ENCODE measurements at places on chromosomes 5 and 9. TPM values are rescaled to one million over a fixed set of nuclear protein-coding genes. Genes with fewer than 3 reads are reported as not detected.

LECT2 gene
- not detected for total RNA-seq

TMC1 gene
- total RNA-seq = 0.22 TPM

TSSK1B gene
- total RNA-seq = not detected

CCDC152 gene
- total RNA-seq = 0.11 TPM

ENTPD8 gene
- total RNA-seq = 0.33 TPM

PAM gene
- total RNA-seq = 260 TPM
